ENCODE measurements at places on chromosomes 2 and 18. TPM values are rescaled to one million over a fixed set of nuclear protein-coding genes. Genes with fewer than 3 reads are reported as not detected.
A peak's percentile ranks its signal among the peaks of the same experiment; 100 is the strongest.

DNA sequence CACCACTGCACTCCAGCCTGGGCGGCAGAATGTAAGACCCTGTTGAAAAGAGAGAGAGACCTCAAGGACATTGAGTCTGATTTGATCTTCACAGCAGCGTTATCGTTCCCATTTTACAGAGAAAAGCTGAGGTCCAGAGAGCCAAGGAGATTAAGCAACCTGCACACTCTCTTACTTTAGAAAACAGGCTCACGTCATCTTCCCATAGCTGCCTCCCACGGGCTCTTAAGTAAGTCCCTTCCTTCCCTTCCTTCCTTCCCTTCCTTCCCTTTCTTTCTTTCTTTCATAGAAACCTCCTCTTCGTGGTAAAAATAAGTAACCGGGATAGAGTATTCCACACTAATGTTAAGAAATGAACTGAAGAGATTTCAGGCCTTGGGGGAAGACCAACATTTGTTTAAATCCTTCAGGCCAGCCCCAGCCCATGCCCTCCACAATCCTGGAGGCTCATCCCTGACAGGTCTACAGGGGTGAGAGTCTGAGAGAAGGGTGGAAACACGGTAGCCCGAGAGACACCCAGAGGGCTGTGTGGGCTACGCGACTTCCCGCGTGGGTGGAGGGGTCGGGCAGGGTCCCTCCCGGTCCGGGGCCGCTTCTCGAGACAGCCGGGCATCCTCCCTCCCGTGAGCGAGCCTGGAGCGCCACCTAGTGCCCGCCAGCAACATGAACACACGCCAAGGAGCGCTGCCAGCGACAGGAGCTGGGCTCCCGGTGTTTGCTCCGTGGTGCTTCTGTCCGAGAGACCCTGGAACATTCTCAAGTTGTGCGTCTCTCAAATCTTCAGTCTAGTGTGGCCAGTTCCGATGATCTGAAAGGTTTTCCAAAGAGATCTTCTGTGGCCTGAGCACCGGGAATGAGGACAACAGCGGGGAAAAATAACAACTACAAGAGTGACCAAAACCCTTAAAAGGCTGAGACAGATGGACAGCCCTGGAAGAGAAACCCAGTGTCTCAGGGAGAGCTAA is 160.3 kb downstream of the INO80D start:
- peak; percentile 48 for DNase-seq

GRCh38 chr2:45301307-45302277 is 292.3 kb upstream of the SIX2 start:
- DNase-seq, result no peak

GRCh38 chr18:58473071-58473470 is 155.8 kb downstream of the ALPK2 start:
- DNase-seq, result no peak

DNA sequence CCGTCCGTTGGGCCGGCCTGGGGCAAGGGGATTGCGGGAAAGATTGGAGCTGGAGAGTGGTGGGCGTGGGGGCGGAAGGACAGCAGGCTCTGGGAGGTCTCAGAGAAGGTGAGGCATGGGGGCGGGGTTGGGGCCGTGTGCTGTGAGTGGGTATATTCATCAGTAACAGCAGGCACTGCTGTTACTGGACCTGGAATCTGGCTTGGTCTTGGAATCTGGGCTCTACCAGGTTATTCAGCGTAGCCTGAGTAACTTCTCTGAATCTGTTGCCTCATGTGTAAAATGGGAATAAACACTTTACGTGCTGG is 435 bp downstream of the RNF181 start:
- no peak for DNase-seq

DLX2 gene
- total RNA-seq, result 0.09 TPM

DNA sequence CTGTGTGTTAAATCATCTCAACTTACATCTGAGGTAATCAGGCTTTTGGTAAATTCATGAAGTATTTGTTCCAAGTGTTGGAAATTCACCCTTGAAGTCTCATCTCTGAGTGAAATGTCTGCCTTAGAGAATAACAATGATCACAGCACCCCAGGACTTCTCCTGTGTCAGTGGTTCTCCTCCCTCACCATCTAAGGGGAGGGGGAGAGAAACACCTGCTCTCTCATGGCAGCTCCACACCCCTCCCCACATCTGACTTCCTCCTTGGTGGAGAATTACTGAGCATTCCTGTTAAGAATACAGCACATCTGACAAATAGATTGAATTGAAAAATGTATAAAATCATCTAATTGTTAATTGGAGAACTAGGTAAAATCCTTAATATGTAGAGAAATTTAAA is 532.1 kb downstream of the RNF144A start:
- DNase-seq, result peak; percentile 52

GRCh38 chr18:6728809-6729246 is 688 bp upstream of the ARHGAP28 start:
- no peak for DNase-seq

DNA sequence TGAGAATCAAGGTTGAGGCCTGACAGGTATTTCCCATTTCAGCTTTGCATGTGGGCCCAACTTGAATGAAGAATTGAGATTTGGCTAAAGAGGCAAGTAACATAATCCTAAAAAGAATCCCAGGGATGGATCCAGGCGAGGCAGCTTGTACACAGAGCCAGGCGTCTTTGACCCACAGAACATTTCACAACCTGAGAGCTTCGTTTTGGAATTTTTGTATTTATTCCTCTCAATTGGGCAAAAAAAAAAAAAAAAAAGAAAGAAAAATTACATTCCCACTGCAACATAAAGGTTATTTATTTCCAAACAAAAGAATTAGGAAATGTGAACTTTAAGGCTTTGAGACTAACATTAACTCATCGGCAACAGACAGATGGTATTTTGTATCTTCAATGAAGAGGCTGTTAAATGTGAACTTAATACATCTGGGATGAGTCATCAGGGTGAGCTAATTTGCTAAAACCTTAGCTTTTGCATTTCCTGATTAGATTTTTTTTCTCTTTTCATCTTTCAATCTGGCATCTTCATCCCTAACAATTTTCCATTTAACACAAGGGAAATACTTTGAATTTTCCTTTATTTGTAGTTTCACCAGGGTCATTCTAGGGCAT is 478.5 kb upstream of the TNP1 start:
- no peak for DNase-seq

GRCh38 chr2:16383411-16383810 is 282.2 kb downstream of the CYRIA start:
- DNase-seq, result no peak

DNA sequence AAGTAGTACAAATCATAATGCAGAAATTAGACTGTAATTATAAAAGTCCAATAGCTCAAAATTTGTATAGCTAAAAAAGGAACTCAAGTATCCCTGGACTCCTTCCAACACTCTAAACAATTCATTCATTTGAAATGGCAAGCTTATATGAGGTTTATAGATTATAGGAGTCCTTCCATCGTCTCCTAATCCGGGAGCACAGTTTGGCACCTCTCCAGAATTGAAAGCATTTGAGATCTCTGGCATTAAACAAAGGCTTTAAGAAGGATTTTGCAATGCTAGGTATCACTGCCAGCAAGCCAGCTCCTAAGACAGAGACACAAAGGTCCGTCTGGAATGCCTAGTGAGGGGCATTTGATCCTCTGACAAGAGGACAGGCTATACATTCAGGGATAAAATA is 90.9 kb downstream of the ACVR1 start:
- no peak for DNase-seq

- no peak for DNase-seq
Observed at GRCh38 chr2:14743861-14744260, 111.3 kb downstream of the LRATD1 start.

REG3A gene
- 0.05 TPM for total RNA-seq

- no peak for DNase-seq
Observed at GRCh38 chr2:235979753-235980435, 188.3 kb downstream of the GBX2 start.

BOK gene
- total RNA-seq, result 2.5 TPM

INHBB gene
- 0.09 TPM for total RNA-seq

GPR17 gene
- under 0.01 TPM for total RNA-seq

ZSWIM2 gene
- total RNA-seq, result not detected

DNA sequence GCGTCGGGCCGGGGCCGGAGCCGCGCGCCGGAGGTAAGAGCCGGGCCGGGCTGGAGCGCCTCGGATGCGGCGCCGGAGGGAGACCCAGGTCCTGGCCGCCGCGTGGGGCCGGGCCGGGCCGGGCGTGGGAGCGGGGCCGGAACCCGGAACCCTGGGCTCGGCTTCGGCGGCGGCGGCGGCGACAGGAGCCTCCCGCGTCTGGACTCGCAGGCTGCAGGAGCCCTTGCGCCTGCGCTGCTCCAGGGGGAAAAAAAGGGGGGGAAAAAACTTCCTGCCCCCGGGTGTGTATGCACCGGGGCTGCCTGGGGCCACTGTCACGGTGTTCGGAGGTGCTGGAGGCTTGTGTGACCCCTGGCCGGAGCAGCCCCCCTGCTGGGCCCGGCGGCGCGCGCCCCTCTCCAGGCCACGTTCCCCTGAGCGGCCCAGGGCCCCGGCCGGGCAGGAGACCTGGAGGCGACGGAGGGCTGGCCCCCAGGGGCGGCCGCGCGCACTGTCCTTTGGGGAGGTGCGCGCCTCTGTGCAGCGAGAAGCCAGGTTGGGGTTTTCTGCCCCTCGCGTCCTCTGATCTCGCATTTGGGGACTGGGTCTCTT is 864 bp downstream of the KLHL29 start:
- no peak for DNase-seq

DNA sequence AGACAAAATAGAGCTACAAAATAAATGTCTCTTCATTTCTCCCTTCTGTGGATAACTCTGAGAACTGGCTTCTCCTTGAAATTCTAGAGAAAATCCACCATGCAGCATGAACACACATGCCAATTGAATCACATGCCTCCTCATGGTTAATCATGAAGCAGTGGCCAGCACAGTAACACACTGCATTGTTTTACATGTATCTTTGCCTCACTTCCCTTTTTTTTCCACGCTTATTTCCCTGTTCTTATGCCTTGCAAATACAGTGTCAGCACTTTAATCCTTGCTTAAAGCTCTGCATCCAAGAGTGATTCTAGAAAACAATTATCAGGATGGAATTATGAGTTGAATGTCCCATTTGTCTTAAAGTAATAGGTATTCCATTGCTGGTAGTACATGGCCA is 50.3 kb upstream of the ZBTB7C start:
- DNase-seq, result no peak

- DNase-seq, result no peak
Observed at GRCh38 chr2:109029490-109030201, 40.6 kb upstream of the EDAR start.

OTOF gene
- total RNA-seq, result 0.42 TPM

- no peak for DNase-seq
Observed at GRCh38 chr18:26840965-26841364, 24.5 kb downstream of the AQP4 start.

DNA sequence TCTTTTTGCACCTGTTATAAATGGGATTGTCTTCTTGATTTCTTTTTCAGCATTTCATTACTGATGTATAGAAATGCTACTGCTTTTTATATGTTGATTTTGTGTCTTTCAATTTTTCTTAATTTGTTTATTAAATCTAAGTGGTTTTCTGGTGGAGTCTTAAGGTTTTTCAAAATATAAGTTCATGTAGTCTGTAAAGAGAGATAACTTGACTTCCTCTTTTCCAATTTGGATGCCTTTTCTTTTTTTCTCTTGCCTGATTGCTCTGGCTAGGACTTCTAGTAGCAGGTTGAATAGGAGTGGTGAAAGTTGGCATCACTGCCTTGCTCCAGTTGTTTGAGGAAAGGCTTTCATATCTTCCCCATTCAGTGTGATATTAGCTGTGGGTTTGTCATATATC is 28.6 kb upstream of the GALNT5 start:
- DNase-seq, result no peak

GRCh38 chr2:137255990-137256389 is 490.6 kb downstream of the THSD7B start:
- DNase-seq, result no peak

DNA sequence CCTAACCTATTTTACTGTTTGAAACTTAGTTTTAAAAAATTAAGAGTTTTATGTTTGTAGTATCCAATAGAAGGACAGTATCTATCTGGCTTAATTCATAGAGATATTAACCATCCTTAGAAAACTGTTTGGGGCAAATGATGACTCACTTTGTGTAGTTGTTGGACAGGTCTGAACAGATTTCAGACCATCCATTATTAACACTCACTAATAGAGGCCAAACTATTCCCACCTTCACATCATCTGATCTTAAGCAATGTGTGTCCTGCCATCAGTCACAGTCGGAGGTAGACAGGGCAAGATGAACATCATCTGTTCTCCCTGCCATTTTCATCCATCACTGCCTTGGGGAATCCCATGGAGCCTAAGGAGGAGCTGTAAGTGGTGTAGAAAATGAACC is 164.6 kb upstream of the DCC start:
- DNase-seq, result no peak

- DNase-seq, result no peak
Observed at GRCh38 chr2:226742347-226742746, 57.3 kb downstream of the IRS1 start.

GRCh38 chr18:13909141-13909940 is 6.0 kb downstream of the MC2R start:
- DNase-seq, result no peak

CIB4 gene
- total RNA-seq, result 0.19 TPM

GRCh38 chr2:161199912-161200701 is 39.9 kb downstream of the TANK start:
- no peak for DNase-seq

MALL gene
- 1.2 TPM for total RNA-seq

DNA sequence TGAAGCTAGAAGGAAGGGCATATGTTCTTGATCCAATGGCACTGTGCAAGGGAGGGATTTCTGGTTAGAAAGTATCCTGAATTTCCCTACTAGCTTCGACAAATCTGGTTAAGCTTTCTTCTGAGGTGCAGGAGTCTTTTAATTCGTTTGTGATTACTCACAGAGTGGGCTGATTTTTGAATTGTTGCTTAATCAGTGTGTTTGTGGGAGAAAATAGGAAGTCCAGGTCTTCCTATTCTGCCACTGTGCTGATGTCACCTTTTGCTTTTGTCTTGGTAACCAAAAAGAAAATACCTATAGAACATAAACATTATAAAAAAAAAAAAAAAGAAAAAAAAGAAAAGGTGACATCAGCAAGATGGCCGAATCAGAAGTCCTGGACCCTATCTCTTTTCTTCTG is 1008.6 kb downstream of the TSN start:
- no peak for DNase-seq

DNA sequence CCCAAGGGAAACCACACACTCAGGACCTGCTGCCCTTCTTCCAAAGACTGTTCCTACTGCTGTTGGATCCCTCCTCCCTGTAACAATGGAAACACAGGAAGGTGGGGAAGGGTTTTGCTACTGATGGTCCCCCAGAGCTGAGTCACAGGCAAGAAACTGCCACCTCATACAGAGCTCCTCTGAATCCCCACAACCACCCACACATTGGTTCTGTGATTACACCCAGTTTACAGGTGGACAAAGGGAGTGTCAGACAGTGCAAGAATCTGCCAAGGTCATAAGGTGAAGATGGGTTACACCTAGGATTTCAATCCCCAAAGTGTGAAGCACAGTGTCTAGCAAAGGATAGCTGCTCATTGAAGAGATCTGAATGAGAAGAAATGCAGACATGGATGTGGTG is 141.7 kb upstream of the LMAN1 start:
- no peak for DNase-seq

Measured in thymus (tissue), 14 donors.